ENCODE measurements at places on chromosomes 7 and 10.

GRCh38 chr10:70341016-70341415 is 41.4 kb downstream of the LRRC20 start:
- DNase-seq: no peak

DNA sequence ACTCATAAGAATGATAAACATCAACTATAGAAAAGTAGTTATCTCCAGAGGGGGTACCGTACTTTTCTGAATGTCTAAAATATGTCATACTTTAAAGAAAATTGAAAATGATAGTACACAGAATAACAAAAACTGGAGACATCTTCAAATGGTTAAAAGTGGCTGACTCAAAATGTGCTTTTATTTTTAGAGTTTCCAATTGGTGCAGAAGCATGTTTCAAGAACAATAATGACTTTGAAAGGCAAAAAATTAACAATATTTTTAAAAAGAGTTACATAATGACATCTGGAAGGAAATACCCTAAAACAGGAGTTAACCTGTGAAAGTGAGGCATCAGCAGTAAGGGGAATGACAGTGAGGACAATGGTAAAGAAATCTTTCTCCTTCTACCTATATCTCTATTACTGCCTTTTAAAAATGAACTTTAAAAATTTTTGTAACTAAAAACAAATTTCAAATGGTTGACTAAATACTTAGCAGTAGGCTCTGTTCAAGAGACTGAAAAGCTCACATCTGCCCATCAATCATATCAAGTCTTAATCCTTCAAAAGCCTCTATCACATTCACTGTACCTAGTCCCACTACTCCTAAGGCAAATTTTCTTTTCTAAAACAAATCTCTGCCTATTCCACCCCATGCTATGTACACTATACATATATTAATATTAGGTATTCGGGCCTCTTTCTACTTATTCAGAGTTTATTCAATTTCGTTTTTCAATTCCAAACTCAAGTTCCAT is 3.0 kb downstream of the ASZ1 start:
- DNase-seq: no peak

DNA sequence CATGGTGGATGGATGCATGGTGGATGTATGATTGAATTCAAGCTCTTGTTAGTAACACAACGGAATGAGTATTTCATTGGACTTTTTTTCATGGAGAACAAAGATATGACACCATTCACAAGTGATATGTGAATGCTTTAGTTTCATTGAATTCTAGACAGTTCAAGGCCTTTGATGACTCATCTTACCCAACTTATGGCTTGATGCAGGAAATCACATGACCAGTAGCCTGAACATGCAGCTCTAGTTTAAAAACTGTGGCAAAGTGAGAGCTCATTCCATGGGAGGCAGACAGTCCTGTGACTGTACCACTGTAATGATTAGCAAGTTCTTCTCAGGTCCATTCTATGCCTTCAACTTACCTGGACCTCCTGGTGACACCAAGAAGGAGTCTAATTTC is 1239.3 kb downstream of the TYW1 start:
- no peak for DNase-seq

DNA sequence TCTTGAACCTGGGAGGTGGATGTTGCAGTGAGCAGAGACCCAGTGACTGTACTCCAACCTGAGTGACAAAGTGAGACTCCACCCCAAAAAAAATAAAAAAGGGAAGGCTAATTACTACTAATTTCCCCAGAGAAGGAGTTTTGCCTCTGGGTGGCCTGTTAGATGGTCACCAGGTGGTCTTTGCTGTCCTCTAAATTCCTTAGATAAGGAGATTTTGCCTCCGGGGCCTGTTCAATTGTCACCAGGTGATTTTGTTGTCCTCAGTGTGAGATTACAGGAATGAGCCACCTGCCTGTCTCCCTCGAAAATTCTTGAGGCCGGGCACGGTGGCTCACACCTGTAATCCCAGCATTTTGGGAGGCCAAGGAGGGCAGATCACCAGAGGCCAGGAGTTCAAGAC is 24.4 kb upstream of the ZMIZ2 start:
- no peak for DNase-seq

DNA sequence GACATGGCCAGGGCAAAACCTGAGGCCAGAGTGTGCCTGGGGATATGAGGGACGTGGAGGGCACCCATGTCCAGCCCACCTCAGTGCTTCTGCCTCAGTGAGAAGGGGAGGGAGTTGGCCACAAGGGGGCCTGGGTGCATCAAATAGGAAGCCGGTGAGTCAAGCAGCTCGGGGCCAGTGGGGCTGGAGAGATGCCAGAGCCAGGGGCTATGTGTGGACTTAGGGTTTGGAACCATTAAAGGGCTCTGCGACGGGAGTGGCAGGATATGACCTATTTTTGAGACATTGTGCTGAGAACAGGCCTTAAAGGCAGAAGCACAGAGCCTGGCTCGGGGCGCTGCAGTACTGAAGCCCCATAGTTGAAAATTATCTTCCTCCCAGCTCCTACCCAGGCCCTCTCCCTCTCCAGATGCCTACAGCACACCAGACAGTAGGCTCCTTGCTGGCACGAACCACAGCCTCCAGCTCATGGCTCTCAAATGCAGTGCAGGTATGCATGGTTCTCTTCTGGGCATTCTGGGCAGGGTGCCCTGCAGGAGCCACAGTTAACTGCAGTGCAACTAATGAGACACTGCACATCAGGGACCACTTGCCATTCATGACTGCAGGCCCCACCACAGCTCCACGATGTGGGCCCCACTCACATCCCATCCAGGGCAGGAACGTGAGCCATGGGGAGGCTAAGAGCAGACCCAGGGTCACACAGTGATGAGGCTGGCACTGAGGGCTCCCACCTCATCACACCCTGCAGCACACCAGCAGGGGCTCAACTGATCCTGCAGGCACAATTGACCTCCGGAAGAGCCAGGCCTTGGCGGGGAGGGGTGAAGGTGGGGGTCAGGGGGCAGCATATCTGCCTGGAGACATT is 7.2 kb upstream of the PGAM2 start:
- no peak for DNase-seq

- DNase-seq: no peak
Measured at GRCh38 chr7:28037220-28038010, 143.2 kb downstream of the JAZF1 start.

GRCh38 chr7:8627325-8627724 is 193.9 kb downstream of the NXPH1 start:
- no peak for DNase-seq

GRCh38 chr10:71347587-71348395 is 28.7 kb downstream of the SLC29A3 start:
- DNase-seq: no peak

- DNase-seq: peak; percentile 9
Measured at GRCh38 chr10:128178302-128178958, 52.2 kb upstream of the MKI67 start.

- no peak for DNase-seq
Measured at GRCh38 chr7:17146621-17147020, 151.8 kb upstream of the AHR start.

DNA sequence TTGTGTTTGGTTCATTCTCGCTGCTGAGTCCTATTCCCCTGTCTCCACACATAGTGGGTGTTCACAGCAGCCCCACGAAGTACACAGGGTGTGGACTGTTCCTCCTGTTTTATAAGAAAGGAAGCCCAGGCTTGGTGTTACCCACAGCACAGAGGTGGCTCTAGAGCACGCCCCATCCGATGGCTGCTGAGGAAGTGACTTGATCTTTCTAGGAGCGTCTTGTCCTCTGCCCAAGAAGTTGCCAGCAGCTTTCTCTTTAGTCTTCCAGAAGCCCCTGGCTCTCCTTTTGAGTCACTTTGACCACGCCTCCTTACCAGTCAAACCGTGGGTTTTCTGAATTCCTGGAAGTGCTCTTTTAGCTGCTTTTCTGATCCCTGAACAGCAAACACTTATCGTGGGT is 94.0 kb downstream of the GRK5 start:
- DNase-seq: peak; percentile 52

DNA sequence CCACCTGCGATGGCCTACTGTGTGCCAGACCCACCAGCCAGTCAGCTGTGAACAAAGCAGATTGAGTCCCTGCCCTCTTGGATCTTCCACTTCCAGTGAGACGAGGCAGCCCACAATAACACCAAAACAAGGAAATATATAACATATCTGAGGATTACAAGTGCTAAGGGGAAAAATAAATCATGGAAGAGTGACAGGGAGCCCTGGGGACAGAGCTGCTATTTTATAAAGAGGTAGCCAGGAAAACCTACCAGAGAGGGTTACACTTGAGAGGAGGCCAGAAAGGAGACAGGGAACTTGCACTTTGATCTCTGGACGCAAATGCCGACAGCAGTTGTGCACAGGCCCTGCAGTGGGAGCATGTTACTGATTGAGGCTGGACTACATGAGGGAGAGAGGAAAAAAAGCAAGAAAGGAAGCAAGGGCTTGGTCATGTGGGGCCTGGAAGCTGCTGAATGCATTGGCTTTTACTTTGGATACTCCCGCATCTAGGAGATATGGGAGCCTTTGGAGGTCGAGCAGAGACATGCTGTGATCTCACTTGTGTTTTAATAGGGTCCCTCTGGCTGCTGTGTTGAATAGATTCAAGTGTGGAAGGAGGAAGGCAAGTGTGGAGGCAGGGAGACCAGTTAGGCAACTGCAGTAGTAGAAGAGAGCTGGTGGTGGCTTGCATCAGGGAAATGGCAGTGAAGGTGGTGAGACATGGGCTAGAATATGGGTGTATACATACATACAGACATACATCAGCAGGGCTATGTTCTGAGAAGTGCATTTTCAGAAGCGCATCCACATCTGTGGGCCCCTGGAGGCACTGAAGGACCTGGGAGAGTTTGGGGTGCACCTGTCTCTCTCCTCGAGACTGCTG is 26.2 kb downstream of the MINDY4 start:
- DNase-seq: no peak

- DNase-seq: no peak
Measured at GRCh38 chr7:43142703-43143102, 30.3 kb downstream of the HECW1 start.

DNA sequence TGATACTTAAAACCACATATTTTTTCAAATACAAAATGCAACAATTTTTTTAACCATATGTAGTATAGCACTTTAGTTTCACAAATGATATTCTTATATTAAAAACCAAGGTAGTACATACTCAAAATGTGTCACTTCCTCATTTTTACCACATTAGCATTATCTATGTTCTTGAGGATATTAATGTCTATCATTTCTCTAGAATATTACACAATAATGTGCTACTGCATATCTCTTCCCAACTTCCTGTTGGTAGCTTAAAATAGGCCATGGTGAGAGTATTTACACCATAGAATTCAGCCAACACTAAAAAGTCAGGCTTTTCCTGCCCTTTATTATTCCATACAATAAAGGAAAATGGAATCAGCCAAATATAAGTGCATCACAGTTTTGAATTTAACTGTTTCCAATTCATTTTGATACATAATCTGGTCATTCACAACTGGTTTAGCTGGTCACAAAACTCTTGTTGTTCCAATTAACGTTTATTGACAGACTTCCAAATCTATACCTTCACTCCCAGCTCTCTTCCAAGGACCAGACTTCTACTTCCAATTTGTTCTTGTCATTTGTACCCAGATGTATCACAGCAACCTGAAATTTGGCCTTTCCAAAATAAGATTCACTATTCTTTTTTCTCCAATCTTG is 20.0 kb upstream of the LRRC17 start:
- DNase-seq: no peak

GRCh38 chr7:107027208-107027607 is 17.3 kb upstream of the PRKAR2B start:
- DNase-seq: no peak

GRCh38 chr7:158098125-158099030 is 489.2 kb downstream of the PTPRN2 start:
- DNase-seq: no peak

DNA sequence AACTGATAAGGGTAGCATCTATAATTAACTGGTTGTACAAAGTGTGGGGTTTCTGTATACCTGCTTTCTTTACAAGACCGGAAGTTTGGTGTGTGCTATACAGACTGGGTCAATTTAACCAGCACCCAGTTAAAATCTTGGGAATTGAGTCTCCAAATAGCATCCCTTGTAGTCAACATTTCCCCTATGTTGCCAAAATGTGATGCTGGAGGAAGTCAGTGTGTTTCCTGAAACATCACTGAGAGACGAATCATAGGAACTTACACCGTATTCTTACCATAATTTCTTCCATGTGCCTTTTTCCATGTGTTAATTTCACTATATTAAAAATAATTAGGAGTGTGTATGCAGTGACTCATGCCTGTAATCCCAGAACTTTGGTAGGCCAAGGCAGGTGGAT is 1.7 kb downstream of the AKR1C4 start:
- DNase-seq: no peak

- DNase-seq: peak; percentile 35
Measured at GRCh38 chr7:139095194-139095659, 14.3 kb downstream of the ZC3HAV1 start.

- no peak for DNase-seq
Measured at GRCh38 chr10:128541926-128542475, 415.8 kb upstream of the MKI67 start.

DNA sequence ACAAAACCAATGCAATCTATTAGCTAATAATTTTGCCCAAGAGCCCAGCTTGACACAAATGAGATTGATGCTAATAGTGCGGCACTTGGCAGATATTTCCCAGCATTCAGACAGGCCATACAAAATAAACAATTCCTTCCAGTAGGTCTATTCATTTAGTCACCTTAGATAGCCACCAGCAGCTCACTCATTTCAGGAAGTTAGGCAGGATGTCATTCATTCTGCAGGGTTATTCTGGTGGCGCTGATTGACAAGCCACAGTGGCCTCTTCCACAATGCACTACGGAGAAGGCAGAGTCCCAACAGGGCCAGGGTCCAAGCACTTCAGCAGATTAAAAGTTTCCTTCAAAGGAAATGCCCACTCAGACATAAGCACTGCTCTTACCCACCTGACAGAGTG is 55.8 kb downstream of the PIK3AP1 start:
- no peak for DNase-seq

GRCh38 chr10:43121444-43121843 is 16.8 kb upstream of the CSGALNACT2 start:
- DNase-seq: no peak

DNA sequence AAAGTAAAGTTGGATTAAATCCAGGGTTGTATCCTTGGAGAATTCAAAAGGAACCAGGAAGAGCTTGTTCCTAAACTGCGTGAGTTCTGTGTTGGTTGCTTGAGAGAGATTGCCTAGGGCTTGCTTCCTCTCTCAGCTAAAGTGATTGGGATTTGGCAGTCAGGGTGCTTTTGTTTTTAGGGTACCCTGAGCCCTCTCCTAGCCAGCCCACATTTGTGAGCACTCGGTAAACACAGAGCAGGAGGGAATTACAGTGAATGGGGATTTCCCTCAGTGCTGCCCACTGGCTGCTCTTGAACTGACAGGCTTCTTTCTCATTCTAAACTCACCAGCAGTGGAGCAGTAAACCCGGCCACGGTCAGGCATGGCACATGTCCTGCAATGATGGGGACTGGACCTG is 146.9 kb downstream of the TPST1 start:
- no peak for DNase-seq

Data from activated CD8-positive, alpha-beta memory T cell treated with anti-CD3 and anti-CD28 coated beads for 4 hours (primary cell).